ENCODE measurements at places on chromosomes 12 and 14.

DNA sequence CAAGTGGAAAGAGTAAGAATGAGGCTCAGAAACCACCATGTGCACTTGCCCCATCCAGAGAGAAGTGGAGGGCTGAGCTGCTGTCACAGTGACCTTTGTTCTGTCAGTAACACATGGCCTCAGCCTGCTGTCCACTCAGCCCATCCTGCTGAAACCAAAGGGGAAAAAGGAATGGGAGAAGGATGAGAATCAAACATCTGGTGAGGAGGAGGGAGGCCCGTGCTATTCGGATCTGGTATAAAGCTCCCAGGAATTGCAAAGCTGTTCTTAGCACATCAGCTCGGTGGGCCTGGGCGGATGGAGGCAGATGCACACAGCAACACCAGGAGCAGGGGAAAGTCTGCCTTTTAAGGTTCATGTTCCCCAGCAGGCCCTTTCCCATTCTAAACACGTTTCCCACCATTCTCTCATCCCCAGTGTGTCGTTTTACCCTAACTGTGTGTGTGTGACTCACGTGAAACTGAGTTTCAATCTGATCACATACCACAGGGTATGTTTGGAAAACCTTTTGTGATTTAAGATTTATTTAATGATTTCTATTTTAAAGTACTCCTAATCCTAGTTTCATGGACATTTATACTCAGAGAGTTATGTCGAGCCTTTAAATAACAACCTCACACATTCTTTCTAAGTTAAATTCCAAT lies 36.8 kb downstream of the RTRAF start:
- DNase-seq: no peak

DNA sequence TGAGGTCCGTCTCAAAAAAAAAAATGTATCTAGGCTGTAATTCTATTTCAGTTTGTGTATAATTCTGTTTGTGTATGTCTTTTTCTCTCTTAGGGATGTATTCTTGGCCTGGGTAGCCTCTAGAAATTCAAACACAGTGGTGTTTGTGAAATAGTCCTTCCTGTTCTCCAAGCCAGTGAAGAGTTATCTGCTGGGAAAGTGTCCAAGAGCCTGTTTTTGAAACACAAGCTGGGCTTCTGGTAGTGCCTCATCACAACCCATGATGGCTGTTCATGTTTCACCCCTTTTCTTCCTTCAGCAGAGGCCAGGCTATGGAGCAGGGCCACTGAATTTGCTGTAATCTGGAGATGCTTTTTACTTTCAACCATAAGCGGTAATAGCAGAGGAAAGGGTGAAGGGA lies 14.7 kb downstream of the METTL3 start:
- DNase-seq: no peak

- no peak for DNase-seq
These were observed 19.5 kb downstream of the TTC9 start for GRCh38 chr14:70660967-70661893.

DNA sequence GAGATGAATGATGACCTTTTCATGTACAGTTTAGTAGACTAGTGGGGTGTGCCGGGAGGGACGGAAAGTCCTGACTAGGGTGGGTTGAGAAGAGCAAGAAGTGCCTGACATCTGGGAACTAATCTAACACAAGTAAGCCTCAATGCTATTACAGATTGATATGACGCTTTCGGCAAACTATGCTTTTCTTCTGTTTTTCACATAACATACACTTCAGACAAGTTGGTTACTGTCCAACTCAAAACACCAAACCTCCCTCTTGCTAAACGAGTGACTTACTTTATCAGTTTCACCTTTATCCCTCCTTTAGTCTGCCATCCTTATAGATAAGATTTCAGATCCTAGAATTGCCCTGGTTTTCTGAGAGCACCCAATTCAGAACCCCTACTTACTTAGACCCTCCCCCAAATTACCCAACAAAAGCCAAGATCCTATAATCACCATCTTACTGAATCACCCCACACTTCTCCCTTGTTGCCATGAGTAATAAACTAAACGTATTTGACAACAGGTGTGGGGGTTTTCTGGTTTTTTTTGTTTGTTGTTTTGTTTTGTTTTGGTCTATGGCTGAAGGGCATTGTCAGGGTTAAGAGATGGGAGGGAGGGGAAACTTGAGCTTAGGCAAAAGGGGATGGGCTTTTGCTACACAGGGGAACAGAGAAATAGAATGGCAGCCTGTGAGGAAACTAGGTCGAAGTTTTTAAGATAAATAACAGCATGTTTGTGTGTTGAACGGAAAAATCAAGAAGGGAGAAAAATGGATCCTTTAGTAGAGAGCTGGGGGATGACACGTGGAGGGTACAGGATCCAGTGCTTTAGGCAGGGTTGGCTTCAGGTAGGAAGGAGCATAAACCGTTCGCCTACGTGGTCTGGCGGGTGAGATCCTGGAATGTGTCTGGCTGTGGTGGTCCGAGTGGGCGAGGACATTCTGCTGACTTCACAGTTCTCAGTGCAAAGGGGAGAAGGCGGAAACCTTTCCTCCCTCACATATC lies 6.1 kb upstream of the PSMA3 start:
- DNase-seq: no peak

GRCh38 chr12:57518176-57518919 lies 2.0 kb downstream of the DDIT3 start:
- no peak for DNase-seq

DNA sequence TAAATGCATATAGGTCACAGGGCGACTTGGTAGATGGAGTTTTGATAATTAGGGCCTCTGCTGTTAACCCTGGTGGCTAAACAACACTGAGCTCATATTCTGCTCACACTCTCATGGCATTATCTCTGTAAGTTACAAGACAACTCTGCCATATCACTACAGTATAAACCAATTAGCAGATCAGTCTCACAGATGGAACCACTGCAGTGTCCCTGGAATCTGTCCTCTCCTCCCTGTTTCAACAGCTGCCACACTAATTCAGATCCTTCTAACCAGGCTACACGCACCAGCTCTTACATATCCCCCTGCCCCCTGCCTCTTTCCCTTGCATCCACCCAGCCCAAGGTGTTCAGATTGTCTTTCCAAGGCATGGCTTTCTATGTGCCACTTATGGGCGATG lies 161.0 kb upstream of the RMST start:
- DNase-seq: no peak

DNA sequence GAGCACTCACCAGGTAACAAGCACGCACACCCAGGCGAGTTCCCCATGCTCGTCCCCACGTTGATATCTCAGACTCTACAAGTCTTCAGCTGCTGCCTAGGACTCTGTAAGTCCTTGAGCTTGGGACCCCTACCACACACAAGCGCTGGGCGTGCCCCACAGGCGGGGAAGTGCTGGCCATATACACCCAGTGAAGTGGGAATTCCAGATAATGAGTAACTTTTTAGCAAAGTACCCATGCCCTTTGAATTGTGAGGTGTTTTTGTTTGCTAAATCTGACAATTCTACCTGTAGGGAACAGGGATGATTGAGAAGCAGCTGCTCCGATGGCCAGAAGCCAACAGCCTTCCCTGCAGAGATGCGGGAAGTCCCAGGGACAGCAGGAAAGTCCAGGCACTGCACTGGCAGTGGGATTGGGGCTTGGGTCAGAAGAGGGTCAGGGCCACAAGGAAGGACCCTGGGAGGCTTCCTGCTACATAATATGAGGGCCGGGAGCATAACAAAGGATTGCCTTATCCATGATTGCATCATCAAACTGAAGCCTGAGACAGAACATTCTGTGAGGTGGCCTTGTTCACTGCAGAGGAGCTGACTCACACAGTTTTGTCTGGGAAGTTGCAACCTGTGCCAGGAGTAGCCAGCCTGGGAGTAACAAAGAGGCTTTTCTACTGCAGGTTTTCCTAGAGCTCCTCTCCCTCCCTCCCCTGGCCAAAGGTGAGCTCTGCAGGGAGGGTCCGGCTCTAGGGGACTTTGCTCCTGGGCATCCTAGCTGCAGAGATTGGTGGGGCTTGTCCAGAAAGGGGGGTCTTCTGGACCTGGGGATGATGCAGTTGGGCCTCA lies 13.2 kb upstream of the SERPINA3 start:
- no peak for DNase-seq

- DNase-seq: no peak
These were observed 504.1 kb downstream of the TMTC2 start for GRCh38 chr12:83190631-83191390.

GRCh38 chr12:527241-527640 lies 67.5 kb downstream of the B4GALNT3 start:
- no peak for DNase-seq

- DNase-seq: no peak
These were observed 271.1 kb downstream of the CCER1 start for GRCh38 chr12:90683871-90684270.

DNA sequence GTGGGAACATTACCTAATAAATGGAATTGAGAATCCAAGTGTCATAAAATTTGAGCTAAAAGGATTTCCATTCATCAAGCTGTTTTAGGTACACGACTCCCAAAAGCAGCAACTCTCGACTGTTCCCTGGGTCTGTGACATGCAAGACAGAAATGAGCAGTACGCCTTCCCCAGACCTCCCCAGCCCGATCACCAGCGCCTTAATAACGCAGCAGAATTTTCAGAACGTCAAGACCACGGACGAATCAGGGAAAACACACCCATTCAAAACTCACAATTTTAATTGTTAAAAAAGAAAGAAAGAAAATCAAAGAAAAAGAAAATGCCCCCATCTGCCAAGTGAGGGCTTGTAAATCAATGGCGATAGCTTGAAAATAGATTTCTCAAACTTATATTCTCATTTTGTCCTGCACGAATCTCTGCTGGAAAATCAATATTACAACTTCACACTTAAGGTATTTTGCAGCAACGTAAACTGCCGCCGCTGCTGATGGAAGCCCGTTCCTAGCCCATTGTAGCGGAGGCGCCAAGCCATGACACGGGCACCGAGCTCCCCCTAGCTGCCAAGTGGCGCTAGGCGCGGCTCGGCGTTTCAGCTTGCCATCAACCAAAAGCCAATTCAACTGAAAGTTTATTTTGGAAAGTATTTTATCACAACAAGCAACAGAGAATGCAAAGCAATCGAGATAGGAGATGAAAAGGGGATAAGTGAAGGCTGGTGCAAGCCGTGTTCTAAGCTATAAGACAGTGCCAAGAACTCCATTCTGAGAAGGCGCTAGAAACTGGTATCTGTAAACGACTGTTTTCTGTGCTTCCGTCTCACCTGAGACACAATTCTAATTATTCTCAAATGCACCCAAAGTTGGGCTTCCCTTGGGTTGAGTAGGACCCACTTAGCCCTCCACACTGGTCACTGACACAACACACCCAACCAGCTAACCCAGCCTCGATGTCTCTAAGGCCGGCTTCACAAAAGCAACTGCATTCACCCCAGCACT lies 5.5 kb downstream of the BCL11B start:
- peak; percentile 80 for DNase-seq

GRCh38 chr12:106248312-106248845 lies 559 bp upstream of the CKAP4 start:
- no peak for DNase-seq

DNA sequence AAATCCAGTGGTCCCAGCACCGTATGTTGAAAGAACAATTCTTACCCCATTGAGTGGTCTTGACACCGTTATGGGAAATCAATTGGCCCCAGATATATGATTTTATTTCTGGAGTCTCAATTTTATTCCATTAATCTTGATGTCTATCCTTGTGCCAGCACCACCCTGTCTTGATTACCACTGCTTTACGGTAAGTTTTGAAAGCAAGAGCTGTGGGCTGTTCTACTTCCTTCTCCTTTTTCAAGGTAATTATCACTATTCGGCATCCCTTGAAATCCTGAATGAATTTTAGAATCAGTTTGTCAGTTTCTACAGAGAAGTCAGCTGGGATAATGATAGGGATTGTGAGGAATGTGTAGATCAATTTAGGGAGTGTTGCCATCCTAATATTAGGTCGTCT lies 160.8 kb upstream of the SFSWAP start:
- DNase-seq: no peak

DNA sequence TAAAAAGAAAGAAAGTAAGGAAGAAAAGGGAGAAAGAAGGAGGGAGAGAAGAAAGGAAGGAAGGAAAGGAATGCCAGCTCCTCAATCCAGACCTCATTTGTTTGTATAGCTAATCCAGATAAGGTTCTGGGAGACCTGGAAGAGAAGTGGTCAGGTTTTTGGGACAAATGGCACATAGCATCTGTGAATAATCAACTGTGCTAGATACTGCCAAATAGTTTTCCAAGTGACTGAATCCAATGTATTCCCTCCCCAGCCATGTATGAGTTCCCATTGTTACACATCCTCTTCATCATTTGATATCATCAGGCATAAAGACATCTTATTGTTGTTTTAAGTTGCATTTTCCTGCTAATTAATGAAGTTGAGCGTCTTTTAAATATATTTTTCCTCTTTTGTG lies 18.6 kb upstream of the PTGR2 start:
- DNase-seq: no peak

GRCh38 chr12:20629414-20630156 lies 65.5 kb upstream of the SLCO1C1 start:
- DNase-seq: no peak

- no peak for DNase-seq
These were observed 15.9 kb downstream of the PACS2 start for GRCh38 chr14:105330491-105330895.

DNA sequence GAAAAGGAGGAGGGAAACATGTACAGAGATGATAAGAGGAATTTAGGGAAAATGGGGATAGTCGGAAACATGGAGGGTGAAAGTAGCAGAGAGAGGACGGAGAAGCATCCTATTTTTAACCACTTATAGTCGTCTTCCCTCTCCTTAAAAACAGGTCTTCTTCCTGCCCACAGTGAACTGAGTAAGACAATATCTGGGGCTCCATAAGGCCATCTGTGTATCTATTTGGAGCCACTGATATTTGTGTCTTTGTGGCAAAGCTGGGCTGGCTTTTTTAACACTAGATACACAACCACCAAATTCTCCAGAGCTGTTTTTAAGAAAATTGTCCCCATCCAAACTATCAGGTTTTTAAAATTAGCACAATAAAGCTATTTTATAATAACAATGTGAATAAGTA lies 109.5 kb upstream of the RAP1B start:
- no peak for DNase-seq

GRCh38 chr14:55434805-55435174 lies 5.6 kb downstream of the TBPL2 start:
- DNase-seq: no peak

DNA sequence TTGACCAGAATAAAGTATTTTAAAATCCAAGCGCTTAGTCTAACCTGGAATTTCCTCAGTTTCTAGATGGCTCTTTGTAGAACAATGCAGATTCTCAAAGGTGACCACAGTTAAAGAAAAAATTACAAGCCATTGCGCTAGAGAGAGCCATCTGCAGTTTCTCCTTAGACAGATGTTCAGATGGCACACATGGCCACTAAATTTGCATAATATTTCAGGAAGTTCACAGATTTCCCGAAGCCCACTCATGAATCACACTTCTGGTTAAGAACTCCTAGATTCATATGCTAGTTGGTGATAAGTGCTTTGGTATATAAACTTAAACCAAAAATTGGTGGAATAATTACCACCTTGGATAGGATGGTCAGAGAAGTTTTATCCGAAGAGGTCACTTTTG lies 749 bp downstream of the AKAP3 start:
- DNase-seq: no peak
